ENCODE measurements at places on chromosomes 13 and 19.

DNA sequence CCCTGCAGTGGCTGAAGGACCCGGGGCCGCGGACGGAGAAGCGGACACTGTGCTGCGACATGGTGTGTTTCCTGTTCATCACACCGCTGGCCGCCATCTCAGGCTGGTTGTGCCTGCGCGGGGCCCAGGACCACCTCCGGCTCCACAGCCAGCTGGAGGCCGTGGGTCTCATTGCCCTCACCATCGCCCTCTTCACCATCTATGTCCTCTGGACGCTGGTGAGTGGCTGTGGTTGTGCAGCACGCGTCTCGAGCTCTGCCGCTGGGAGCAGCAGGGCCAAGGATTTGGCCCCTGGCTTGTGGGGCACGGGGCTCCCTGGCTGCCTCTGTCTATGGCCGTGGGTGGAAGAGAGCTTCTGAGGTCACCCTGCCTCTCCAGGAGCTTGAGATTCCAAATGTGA is 14.1 kb upstream of the HNRNPM start:
- no peak for DNase-seq

DNA sequence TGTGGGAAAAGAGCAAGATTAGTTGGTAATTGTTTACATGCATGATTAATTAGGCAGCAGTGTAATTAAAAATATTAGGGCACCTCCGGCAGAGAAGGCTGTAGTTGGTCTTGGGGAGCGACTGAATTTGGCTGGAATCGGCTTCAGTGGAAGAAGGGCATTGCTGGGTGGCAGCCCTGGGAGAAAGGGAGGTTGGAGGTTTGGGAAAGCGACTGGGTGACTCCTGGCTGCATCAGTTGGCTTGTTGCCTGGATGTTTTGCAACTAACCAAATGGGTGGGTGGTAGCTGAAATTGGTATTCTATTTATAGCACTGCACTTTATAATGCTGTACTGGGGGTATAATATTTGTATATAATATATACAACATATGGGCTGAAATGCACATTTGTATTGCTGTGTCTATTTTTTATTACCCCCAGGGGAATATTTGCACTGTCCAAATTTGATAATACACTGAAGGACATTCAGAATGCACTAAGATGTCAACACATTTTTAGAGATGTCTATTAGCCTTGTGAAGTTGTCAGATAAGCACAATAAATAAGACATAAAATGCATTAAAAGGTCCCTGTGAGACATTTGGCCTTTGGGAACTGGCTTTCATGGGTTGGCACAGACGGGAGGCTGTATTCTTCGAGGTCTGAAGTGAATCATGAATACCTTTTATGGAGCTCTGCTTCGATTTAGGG is 1.7 kb downstream of the B3GLCT start:
- DNase-seq: no peak

- peak; percentile 24 for DNase-seq
Observed at GRCh38 chr19:16566161-16566560, 6.1 kb downstream of the SLC35E1 start.

DNA sequence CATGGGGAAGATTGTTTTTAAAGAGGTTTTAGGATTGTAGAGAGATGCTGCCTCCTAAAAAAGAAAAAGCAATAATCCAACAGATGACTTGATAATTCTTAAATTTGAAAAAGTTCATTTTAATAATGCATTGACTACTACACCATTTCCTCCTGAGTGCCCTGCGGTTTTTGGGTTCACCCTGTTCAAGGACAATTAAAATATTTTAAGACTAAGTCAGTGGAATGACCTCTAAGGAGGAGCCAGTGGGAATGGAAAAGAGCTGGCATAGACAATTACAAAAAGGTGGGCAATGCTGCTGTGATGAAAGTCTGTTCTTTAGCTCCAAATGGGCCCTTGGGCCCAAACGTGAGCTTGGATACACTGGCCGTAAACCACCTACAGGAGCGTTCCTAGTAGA is 217.8 kb downstream of the LHFPL6 start:
- DNase-seq: no peak

DNA sequence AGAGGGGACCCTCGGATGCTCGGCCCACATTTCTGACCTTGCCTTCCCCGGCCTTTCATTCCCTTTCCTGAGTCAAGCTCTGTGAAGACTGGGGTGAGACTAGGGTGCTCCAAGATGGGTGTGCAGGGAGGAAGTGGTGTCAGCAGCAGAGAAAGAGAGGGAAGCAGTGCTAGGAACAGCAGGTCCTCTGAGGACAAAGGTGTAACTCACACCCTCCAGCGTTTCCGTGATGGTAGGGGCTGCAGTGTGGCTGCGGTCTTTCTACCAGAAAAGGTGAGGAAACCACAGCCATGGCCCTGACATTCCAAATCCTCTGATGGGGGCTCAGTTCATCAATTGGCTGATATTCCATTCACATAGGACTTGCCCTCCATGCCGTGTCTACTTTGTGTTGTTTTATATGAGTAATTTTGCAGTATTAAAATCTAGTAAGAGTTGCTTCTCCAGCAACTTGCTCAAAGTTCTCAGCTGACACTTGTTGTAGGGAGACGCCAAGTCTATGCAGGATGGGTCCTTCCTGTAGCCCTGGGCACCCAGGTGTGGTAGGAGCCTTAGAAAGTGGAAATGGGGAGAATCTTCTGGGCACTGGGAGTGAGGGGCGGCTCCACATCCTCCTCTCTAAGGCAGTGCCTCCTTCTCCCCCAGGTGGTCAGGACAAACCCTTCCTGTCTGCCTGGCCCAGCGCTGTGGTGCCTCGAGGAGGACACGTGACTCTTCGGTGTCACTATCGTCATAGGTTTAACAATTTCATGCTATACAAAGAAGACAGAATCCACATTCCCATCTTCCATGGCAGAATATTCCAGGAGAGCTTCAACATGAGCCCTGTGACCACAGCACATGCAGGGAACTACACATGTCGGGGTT is 1.6 kb downstream of the KIR3DL1 start:
- no peak for DNase-seq

DNA sequence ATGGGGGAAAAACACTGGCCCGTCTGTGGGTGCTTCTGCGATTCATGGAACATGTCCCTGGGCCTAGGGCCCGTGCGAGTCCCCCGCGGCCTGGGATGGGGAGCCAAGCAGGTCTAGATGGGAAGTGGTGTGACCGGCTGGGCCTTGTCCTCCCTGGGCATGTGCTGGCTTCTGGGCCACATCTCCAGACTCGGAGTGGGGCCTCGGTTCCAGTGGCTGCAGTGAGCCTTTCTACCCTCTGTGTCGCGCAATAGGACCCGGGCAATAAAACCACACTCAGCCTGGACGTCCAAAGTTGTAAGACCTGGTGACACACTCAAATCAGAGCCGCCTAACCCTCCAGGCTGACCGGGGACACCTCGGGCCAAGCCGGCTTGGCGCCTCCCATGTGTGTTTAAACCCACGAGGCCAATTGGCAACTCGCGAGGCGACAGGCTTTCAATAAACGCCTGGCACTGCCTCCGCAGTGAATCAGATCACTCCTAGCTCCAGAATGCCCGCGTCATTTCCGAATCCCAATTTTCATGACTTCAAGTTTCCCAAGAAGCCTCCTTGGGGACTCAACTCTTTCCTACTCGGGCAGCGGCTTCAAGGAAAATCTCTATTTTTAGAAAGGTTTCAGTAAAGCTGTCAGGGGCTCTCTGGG is 57.3 kb downstream of the KLF2 start:
- no peak for DNase-seq

GRCh38 chr13:112893570-112894422 is 75.2 kb upstream of the MCF2L start:
- no peak for DNase-seq

- DNase-seq: no peak
Observed at GRCh38 chr19:54186934-54187381, 2.4 kb downstream of the MBOAT7 start.

DNA sequence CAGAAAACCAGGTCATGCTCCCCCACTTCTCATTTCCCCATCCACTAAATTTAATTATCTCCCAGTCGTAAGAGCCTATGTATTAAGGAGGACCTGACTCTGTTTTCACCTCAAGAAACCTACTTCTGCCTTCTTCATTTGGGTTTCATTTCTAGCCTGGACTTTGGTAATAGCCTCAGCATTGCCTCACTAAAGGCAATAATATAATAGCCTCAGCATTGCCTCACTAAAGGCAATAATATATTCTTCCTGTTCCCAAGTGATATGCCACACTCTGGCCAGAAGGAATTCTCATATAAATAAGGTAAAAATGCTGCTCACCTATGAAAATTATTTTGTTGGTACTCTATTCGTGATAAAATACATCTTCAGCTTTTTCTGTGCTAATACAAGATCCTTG is 993.9 kb downstream of the EFNB2 start:
- DNase-seq: no peak

DNA sequence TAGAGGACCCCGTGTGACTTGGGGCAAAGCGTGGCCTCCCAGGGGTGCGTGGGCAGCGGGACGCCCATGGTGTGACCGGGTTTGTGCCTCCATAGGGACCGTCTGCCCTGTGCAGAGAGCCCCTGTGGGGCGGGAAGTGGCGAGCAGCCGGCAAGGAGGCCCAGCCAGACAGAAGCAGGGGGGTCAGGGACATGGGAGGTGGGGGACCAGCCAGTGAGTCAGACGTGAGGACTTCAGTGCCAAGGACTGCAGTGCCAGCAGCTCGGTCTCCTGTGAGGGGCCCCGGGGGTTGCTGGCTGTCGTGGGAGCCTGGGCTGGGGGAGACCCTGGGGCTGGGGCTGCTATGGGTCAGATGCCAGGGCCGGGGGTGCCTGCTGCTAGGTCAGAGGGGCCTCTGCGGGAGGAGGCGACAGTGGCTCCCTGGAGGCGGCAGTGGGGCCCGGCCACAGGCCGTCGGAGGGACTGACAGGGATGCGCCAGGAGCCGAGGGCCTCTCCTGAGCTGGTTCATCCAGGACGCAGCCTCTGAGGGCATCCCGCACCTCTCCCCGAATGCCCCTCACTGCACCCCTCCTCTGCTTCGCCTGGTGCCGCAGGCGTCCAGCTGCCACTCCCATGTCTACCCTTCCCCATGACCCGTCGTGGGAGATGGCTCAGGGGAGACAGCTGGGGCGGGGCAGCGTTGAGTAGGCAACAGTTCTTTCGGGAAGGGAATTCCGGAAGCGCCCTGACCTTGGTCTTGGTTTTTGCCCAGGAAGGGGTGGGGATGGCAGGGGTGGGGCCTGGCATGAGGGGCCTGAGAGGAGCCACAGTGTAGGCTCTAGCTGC is 80.0 kb downstream of the KDM4B start:
- DNase-seq: no peak

GRCh38 chr19:4910594-4911281 is 1.4 kb downstream of the UHRF1 start:
- DNase-seq: no peak

DNA sequence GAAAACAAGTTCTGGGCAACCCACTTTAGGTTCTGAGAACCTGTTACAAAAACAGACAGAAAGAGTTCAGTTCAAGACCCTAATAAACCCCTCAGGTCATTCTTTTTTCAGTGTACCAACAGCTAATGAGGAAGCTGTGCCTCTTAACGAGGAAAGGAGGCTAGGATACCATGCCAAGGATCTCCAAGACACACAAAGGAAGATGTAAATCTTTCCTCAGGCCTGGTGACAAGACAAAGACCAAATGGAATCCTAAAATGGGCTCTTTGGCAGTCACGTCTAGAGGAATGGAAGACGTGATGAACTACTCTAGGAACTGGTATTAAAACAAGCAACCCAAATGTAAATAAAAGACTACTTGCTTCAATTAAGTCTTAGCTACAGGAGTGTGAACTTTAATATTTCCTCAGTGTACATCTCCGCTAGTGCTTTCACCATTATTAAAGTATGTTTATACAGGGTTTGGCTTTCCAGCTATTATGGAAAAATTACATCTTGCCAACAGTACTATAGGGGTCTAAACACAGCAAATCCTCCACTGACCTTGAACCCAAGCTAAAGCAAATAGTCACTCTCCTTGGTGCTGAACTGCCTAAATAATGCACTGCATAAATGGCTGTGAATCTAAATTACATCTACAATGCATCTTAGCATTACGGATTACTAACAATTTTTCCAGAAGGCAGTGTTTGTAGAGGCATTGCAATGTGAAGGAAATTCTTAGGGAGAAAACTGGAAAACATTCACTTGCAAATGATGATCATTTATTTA is 42.3 kb downstream of the ENOX1 start:
- no peak for DNase-seq

GRCh38 chr13:41859565-41859964 is 101.3 kb downstream of the VWA8 start:
- DNase-seq: no peak

DNA sequence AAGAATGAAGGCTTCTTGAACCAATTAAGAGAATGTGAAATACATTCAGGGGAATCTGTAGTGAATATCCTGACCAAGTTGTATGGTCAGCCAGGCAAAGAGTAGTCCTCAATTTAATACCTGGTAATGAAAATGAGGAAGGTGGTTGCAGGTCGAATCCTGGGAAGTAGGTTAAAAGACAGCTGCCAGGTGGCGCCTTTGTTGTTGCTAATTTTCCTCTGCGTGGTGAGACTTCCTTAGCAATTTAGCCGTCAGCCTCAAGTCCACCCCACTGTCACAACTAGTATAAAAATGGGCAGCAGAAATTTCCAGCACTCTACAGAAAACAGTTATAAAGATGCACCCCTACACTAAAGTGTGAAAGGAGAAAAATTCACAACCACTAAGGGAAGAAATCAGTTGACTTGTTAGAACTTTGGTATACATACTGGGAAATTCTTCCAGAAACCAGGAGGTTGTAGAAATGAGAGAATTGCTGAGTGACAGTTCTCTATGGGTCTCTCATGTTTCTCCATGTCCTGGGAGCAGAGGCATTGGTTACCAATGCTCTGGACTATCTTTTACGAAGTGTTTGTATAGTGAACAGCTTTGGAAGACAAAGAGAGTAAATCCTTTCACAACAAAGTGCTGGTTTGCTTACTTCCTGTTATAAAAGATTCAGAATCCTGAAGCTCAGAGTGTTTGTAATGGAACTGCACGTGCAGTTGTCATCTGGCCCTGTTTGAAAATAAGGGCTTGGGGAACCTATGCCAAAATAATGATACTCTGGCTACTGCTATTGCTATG is 235.9 kb downstream of the NHLRC3 start:
- no peak for DNase-seq

GRCh38 chr13:112953591-112954487 is 15.2 kb upstream of the MCF2L start:
- DNase-seq: no peak

DNA sequence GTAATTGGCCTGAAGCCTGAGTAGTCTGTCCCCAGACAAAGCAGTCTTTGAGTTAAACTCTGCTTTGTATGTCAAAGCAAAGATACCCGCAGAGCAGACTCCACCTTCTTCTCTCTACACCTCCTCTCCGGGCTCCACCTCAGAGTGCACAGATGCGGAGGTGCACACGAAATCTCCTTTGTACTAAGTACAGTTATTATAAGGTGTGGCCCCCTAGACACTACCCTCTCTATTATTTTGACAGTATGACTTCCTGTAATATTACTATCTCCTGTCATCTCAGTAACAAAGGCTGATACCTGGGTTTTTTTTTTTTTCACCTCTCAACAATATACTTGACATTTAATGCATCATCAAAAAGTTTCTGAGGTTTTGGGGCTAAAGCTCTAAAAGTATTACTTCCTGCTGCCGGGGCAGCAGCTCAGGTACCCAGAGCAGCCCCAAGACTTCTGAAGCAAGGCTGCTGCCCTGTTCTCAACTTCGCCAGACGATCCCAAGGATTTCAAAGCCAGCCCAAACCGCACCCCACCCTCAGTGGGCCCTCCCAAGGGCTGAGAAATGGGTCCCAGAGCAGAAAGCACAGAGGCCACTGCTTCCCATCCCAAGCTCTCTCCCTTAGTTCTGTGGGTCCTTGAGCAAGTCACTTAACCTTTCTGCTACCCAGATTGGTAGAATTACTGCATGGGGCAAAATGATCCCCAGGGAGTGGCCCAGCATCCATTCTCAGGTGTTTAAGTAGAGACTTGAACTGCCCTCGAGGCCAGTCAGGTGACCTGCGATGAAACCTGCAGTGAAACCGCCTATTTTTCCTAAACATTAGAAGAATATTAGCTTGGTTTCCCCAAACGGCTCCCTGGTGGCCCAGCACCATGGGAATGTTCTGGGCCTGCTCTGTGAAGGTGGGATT is 180.6 kb downstream of the FOXO1 start:
- DNase-seq: peak; percentile 30
